ENCODE measurements at places on chromosomes 11 and 22.

GRCh38 chr11:120034176-120034875 lies 103.6 kb downstream of the TRIM29 start:
- DNase-seq, result no peak

DNA sequence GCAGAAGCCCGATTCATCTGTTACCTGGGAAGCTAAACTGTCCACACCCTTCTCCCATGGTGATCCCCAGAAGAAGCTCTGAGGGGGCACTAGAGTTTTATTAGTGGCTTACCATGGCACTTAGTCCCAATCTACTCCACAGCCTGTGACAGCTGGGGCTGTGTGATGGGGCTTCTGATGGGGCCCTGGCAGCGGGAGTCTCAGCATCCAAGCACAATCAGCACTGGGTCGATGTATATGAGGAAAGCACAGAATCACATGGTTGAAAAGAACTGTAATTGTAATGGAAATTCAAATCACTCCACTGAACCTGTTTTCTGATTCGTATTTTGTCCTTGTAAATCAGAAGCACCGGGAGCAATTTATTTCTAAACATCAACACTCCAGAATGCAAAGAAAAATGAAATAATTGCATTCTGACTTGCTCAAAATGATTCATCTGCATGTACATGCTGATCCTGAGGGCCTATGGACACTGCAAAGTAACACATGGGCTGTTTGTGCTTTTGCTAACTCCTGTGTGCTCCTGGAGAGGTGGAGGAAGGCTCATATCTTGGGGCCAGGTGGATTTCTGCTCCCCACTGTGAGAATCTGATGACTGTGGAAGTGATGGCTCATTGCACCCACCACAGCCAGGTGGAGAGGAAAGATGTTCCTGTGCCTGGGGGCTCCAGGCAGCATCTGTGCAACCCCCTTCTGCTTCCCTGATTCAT lies 203.0 kb downstream of the KIRREL3 start:
- no peak for DNase-seq

GRCh38 chr22:29580200-29580810 lies 608 bp downstream of the NIPSNAP1 start:
- no peak for DNase-seq

- no peak for DNase-seq
Measured at GRCh38 chr11:60347084-60347797, 20.2 kb downstream of the MS4A6E start.

- no peak for DNase-seq
Measured at GRCh38 chr11:48127521-48128183, 89.0 kb upstream of the OR4B1 start.

DNA sequence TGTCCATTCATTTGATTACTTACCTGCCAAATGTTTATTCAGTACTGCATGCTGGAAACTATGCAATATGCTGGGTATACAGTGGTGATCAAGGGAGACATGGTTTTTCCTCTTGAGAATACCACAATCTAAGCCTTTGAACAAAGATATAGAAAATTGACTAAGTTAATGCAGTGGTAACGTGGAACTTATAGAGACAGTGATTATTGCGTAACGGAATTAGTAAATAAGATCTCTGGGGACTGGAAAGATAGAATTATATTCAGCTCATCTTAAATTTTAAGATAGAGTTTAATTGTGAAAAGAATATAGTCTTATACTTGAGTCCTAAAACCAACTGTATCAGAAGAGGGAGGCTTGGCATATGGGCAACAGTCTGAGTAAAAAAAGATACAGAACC lies 129.5 kb downstream of the UVRAG start:
- DNase-seq, result no peak

DNA sequence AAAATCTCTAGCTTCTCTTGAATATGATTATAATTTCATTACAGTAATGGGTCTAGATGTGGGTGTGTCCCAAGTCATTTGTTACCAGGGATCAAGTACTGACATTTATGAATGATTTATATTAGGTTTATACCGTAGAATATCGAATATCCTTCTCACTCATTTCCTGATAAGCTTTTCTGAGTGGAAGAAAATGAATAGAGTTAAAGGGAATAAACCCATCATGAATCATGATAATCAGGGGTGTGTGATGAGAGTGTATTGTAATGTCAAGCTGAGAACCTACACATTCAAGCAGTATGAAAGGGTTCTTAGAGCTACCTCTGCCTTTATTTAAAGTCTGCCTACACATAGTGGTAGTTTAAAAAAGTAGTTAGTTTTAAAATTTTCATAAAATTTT lies 17.3 kb downstream of the MED17 start:
- DNase-seq, result no peak

DNA sequence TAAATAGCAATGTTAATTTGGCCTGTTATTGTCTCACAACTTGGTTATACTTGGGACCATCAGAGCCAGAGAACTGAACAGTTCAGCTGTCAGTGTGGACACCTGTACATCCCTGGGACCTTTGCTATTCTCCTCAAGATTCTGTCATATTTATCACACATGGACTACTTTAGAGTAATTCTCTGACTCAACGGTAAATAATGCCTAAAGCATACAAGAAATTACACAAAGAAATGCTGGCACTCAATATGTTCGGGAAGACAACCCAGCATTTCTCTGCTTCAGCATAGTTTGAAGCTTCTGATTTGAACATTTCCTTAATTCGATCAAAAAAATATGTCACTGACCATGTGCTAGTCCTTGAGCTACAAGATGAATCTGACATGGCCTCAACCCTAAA lies 34.6 kb upstream of the MMP13 start:
- DNase-seq, result no peak

DNA sequence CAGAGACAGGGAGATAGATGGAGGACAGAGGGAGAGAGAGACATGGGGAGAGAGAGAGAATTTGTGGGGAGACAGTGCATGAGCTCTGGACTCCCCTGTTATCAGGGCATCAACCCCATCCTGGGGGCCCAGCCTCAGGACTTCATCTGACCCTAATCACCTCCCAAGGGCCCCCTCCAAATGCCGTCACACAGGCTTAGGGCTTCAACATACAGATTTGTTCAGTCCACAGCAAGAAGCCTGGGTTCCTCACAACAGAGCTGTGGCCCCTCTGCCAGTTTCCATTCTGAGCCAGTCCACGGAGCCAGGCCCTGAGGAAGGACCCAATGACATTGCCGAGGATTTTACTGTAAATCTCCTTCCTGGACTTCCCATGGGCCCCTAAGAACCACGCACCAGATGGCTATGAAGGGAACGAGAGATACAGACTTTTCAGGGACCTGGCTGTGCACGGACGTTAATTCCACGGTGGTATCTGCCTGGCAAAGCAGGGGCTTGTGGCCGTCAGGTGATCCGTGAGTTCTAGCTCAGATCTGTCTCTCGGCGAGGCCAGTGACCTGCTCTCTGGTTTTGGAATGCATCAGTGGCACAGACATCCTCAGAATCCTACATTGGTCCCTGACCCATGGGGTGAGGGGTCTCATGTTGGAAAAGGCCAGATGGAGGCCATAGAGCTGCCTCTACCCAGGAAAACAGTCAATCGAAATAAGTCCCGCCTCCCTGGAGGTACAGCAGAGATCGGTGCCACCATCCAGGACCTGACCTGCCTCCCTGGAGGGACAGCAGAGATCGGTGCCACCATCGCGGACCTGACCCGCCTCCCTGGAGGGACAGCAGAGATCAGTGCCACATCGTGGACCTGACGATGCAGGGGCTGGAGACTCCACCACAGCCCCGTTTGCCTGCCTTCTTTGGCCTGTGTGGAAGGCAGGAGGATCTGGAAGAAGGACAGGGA lies 8.7 kb upstream of the B4GALNT4 start:
- no peak for DNase-seq

DNA sequence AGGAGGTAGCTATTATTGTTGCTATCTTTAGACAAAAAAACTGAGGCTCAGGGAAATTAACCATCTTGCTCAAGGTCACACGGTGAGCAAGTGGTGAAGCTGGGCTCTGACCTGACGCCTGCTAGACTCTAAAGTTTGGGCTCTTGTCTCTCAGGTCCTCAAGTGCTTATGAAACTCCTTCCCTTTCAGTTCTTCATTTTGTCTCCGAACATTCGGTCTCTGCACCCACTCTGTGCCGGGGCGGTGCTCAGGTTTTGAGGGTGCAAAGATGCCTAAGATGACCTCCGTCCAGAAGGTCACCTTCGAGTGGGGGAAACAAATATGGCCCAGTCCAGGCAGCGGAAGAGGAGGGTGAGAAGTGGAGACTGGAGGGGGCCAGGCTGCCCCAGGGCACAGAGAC lies 16.0 kb downstream of the OVOL1 start:
- DNase-seq, result no peak

GRCh38 chr11:79963856-79964645 lies 523.2 kb upstream of the TENM4 start:
- DNase-seq, result no peak

DNA sequence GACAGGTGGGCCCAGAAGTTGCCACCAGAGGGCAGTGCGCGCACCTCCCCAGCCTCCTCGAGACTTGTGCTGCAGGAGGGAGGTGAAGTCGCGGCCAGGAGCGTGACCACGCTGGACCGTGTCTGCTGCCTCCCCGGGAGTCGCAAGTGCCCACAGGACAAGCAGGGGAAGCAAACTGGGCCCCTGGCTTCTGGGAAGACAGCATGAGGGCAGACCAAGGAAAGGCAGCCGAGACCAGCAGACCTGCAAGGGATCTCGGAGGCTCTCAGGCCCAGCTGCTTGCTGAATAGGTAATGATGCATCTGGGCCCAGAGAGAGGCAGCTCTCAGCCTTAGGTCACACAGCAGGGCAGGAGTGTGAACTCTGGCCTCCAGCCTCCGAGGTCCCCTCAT lies 17.0 kb upstream of the IL2RB start:
- DNase-seq, result peak; percentile 87

GRCh38 chr22:49270595-49271368 lies 556.9 kb downstream of the BRD1 start:
- no peak for DNase-seq

DNA sequence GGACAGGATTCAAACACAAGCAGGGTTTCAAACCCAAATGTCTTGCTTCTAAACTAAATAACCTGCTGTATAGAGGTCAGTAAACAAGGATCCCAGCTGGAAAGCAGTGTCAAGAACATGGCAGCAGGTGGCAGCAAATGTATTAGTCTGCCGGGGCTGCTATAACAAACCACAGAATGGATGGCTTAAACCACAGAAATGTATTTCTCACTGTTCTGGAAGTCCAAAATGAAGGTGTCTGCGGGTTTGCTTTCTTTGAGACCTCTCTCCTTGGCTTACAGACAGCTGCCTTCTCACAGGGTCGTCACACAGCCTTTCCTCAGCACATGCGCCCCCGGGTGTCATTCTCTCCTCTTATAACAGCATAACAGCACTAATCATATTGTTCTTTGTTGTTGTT lies 65.1 kb upstream of the LRRC55 start:
- no peak for DNase-seq

GRCh38 chr11:19419021-19419750 lies 178.4 kb upstream of the E2F8 start:
- DNase-seq, result no peak

DNA sequence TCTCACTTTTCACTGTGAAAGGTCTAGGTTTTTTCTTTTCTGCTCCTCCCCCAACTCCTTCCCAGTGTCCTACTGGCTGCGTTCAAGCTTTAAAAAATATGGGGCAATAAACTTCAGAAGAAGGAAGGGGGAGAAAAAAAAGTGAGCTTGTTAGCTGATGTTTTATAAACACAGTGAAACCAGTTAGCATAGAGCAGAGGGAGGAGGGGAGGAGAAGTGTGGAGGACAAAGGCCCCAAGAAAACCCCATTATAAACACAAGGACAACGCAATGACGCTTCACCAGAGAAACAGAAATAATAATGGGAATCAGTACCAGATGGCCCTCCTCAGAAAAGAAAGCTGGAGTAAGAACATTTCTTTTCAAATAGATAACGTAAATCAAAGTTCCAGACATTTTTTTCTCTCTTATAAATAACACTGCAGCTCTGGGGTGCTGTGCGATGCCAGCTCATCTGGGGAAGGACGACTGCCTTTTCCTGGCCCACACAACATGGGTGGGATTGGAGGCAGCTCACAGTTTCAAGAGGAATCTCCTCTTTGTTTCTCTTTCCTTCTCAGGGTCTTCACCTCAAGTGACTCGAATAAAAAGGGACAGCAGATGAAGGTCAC lies 235.4 kb upstream of the NARS2 start:
- DNase-seq, result no peak

DNA sequence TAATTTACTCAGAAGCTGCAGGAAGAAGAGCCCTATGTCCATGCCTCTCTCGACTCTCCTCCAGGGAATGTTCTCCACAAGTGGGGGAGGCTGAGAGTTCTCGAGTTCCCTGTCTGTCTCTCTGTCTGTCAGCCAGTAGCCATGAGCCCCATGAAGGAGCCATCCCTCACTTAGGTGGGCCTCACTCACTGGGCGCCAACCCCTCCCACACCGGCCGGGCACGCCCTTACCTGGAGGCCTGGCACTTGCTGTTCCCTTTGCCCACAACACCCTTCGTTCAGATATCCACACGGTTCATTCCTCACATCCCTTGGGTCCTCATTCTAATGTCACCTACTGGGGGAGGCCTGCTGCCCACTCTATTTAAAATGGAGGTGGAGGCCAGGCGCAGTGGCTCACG lies 14.2 kb upstream of the IL10RA start:
- no peak for DNase-seq

DNA sequence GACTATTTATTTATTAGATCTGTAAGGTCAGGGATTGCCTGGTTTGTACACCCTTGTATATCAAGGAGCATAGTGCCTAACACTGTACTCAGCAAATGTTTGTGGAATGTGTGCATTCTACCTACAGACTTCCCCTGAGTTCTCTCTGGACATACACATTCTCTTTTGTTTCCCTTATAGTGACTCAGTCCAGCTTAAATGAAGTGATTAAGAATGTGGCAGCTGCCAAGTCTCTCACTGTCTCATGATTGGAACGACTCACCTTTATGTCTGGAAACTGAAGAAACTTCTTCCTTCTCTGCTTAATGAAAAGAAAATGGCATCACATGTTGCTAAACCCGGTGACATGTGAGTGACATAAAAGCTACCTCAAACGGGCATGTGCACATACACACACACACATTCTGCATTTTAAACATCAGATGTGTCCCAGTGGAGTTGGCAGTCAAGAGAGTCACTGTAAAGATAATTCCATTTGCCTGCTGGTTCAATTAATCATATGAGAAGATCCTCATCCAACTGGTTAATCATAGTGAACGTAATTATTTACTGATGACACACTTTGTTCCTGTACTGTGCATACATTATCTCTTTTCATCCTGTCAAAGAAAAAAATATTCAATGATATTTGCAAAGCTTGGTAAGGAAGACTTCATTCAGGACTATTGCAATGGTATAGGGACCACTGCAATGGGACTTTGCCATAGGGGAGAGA lies 42.8 kb downstream of the GLYAT start:
- no peak for DNase-seq

GRCh38 chr22:50270666-50271394 lies 650 bp upstream of the MAPK11 start:
- DNase-seq, result peak; percentile 74

- peak; percentile 34 for DNase-seq
Measured at GRCh38 chr11:119691020-119691666, 37.9 kb downstream of the NECTIN1 start.

GRCh38 chr11:59967677-59968394 lies 4.0 kb downstream of the OOSP4A start:
- no peak for DNase-seq

All from CD4-positive, alpha-beta T cell treated with Interleukin-10 for 1 hour (primary cell).